NT2/D1 (cell line): ENCODE measurements at places on chromosomes 1 and 21.

DNA sequence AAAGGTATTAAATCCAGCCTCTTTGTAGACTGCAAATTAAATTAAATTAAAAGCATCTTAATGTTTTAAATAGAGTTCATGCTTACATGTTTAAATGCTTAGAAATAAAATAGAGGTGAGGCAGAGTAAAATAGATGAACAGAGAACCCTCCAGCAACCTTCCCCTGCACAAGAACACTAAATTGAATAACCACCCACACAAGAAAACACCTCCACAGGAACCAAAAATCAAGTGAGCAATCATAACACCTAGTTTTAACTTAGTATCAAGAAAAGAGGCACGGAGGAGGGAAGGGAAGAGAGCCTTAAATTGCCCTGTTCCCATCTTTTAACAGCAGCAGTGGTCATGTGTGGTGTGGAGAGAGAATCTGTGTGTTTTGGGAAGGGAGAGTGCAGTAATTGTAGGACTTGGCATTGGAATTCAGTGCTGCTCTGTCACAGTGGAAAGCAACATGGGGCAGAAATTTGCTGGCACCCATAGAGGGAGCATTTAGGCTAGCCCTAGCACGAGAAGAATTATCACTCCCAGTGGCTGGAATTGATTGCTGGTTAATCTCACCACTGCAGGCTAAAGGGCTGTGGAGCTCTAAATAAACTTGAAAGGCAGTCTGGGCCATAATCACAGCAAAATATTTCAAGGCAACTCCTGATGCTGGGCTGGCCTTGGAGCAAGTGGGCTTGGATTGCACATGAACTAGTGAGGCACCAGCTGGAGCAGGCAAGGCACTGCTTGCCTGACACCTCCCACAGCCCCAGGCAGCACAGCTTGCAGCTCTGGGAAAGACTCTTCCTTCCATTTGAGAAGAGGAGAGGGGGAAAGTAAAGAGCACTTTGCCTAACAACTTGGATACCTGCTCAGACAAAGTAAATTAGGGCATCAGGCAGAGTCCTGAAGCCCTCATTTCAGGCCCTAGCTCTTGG lies 1478.8 kb downstream of the NCAM2 start:
- no peak for DNase-seq

- DNase-seq = no peak
Observed at GRCh38 chr1:109750920-109751319, 10.1 kb upstream of the GSTM3 start.

- DNase-seq = no peak
Observed at GRCh38 chr1:121522061-121522759, 337.4 kb downstream of the SRGAP2C start.

DNA sequence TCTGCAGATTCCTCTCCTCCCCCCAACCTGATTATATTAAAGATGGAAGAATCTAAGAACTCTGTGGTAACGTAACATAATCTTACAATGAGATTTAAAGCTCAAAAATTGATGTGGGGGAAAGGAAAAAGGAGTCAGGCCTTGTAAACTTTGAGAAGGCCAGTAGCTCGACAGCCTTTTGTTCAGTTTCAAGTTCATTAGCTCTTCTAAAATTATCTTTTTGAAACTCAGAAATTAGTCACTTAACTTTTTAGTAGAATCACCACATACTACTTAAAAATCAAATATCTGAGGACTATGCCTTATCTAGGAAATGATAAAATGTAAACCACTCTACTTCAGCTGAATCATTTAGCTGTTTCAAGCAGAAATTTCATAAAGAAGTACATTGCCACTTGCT lies 996.2 kb downstream of the AMY1C start:
- DNase-seq = no peak

DNA sequence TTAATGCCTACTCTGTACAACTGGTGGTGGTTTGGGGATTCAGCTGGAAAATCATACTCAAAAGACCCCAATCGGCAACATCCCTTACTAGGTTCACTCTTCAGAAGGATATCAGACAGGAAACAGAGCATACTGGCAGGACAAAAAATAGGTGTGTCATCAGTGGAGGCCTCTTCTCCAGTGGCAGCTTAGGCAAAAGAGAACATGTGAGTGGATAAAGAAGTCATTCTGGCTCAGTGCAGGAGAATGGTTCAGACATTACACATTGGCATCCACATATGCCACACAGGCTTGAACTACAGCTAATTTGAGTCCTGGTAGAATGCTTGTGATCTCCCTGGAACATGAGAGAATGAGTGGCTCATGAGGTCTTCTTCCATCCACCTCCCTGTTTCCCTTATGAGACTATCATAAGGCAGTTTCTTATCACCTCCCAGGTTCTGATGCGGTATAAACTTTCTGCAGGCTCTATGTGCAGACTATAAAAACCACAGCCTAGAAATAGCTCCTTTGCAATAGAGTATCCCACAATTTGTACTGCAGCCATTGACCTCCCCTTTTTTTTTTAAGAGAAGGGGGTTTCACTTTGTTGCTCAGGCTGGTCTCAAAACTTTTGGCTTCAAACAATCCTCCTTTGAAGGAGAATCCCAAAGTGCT lies 24.7 kb downstream of the VAMP4 start:
- DNase-seq = no peak

- no peak for DNase-seq
Observed at GRCh38 chr1:183903101-183903500, 98.2 kb downstream of the RGL1 start.

- DNase-seq = no peak
Observed at GRCh38 chr21:27365394-27365793, 398.5 kb upstream of the ADAMTS5 start.

DNA sequence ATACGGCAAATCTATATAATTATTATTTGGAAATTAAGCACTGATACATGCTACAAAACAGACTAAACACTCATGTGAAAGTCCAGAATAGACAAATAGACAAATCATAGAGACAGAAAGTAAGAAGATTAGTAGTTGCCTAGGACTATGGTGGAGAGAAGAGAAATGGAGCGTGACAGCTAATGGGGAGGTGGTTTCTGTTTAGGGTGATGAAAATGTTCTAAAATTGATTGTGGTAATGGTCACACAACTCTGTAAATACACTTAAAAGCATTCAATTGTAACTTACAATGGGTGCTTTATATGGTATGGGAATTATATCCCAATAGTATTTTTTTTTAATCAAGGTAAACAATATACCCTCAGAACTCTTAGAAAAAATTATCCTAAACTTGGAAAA lies 20.4 kb upstream of the ITLN2 start:
- DNase-seq = no peak

DNA sequence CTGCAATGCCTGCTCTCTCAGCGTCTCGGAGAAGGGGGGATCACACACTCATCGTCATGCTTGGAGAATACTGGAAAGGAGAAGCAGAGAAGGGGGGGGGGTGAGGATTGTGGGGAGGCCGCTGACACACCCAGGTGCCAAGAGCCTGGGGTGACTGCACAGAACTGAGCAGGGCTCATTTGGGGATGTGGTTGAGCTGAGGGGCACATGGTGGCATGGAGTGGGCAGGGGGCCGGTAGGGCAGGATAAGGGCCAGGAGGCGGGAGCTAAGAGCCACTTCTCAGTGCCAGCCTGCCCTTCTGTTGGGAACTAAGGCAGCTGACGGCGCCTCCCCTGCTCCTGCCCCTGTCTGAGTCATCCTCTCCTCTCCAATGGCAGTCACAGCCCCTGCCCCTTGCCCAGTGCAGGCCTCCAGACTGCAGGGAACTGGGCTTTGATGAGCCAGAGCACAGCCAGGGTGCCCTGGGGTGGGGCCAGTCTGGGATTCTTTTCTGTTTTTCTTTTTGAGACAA lies 27.2 kb downstream of the MRPL37 start:
- no peak for DNase-seq

DNA sequence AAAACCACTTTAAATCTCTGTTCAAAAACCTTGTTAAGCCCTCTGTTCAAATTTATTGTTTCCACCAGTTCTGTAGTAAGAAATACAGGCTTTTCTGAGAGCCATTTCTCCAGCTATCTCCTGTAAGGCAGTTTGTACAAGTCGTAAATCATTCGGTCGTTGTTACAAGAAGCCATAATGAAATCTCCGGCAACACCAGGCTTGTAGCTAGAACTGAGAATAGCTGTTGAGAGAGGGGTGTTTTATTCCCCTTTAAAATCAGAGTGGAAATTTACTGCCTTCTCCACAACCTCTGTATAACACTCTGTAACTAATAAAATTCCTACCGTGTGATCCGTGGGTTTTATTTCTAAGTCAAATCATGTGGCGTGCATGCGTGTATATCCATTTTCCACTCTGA lies 335.8 kb upstream of the KAZN start:
- DNase-seq = no peak

- no peak for DNase-seq
Observed at GRCh38 chr1:214280386-214281020, 456 bp upstream of the SMYD2 start.

DNA sequence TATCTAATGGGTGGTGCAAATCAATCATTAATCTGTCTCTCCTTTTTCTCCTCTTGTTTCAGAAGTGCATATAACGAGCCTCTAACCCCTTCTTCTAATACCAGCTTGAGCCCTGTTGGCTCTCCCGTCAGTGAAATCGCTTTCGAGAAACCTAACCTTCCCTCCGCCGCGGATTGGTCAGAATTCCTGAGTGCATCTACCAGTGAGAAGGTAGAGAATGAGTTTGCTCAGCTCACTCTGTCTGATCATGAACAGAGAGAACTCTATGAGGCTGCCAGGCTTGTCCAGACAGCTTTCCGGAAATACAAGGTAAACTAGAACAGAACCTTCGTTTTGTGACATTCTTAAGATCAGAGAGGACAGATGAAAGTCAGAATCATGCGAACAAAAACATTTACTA lies 25.3 kb upstream of the VAMP3 start:
- no peak for DNase-seq

DNA sequence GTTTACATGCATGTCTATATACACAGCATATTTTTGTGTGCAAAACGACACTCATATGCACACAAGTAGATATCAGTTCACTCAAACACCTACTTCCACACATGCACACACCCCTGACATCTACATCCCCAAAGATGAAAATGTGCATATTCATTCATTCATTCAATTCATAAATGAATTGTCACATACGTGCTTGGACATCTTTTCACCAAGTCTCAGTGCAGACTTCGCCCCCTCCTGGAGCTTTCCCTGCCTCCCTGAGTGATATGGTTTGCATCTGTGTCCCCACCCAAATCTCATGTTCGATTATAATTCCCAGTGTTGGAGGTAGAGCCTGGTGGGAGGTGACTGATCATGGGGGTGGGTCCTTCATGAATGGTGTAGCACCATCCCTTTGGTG lies 53.1 kb downstream of the CAMK2N1 start:
- DNase-seq = no peak

DNA sequence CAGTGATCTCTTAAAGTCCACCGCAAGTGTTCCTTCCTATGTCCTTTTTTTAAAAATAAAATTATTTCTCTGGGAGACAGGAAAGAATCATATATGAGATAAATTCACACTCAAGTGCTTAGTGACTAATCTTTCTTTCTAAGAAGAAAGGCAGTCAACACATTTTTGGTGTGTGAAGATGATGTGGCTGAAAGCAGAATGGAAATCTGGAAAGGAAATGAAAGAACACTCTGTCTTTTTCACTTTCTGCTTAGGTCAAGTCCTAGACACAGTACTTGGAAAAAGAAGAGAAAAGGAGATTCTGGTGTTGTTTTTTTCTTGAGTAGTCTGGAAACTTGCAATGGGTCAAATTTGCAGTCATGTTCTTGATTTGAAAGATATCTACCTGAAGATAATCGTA lies 45.5 kb upstream of the PRRX1 start:
- DNase-seq = no peak

GRCh38 chr1:50633465-50633864 lies 210.2 kb upstream of the DMRTA2 start:
- DNase-seq = no peak

DNA sequence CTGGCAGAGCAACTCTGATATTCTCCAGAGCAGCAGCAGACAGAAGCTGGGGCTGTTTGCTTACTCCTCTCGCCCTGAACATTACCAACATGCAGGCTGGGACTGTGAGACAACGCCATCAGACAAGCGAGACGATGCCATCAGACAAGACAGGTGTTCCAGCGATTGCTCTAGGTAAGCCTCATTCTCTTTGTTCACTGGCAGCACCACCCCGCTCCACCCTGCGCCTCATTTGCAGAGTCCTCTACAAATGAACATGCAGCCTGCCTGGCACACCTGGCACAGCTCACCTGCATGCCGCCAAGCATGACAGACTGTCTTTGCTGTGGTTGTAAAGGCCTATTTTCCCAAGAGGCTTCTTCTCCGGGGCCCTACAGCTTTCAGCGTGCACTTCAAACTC lies 346.2 kb downstream of the SMYD3 start:
- DNase-seq = no peak
